ENCODE measurements at places on chromosomes 7 and 10.

DNA sequence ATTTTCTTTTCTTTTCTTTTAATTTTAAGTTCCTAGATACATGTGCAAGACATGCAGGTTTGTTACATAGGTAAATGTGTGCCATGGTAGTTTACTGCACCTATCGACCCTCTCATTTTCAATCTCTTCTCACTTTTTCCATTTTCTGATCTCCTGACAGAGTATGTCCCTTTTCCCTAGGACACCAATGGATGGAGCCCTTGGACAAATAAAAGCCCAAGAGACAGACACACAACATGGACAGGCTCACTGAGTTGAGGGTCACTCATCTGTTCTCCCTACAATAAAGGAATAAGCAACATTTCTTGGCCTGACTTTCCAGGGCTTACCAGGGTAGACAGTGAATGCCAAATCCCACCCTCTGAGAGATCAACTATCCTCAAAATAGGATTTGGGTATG is 15.2 kb upstream of the UBE2D1 start:
- DNase-seq, result no peak

- no peak for DNase-seq
These were observed 484 bp downstream of the ZWINT start for GRCh38 chr10:56360583-56360966.

- DNase-seq, result no peak
These were observed 27.0 kb downstream of the DLD start for GRCh38 chr7:107917763-107918651.

DNA sequence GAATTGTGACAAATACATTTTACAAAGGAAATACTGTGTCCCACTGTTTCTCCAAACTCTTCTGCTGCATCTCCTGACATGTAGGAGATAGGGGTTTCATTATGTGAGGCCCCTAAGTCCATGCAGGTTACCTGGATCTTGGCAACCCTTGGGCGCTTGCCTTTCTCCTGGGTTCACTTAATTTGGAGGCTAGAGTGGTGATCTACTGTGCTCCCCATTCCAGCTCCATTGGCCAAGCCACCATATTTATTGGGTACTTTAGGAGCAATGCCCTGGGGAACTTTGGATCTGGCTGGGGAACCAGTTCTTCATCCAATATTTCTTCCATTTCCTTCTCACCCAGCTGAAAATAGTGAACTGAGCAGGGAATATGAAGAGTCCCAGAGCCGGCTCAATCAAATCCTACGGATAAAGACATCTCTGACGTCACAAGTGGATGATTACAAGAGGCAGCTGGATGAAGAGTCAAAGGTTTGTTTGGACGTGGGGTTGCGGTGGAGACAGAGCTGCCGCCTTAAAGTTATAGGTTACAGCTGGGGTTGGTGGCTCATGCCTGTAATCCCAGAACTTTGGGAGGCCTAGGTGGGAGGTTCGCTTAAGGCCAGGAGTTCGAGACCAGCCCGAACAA is 18.5 kb downstream of the MYH16 start:
- no peak for DNase-seq

GRCh38 chr7:157599491-157599890 is 262.7 kb downstream of the DNAJB6 start:
- no peak for DNase-seq

DNA sequence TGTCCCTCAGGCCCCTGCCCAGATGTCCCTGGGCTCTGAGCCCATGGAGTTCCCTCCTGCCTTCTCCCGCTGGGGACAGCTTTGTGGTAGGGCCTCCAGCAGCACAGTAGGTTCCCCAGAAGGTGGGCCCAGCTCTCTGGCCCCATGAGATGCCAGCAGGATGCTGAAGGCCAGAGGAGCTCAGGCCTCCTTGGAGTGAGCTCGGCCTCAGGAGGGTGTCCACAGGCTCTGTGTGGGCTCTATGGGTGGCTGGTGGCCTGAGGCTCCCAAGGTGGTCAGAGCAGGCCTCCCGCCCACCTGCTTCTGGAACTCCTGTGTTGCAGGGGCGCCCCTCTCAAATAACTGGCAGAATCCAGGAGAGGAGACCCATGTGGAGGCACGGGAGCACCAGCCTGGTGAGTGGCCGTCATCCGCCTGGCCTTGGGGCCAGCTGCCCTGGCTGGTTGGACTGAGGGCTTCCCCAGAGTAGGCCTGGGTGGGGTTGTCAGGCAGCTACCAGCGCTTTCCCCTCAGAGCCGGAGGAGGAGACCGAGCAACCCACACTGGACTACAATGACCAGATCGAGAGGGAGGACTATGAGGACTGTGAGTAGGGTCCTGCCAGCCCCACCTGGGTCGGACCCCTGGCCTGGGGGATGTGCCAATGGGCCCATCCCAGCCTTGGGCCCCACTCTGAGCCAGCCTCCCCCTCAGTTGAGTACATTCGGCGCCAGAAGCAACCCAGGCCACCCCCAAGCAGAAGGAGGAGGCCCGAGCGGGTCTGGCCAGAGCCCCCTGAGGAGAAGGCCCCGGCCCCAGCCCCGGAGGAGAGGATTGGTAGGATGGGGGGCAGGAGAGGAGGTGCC is 3.2 kb downstream of the AEBP1 start:
- DNase-seq, result no peak

DNA sequence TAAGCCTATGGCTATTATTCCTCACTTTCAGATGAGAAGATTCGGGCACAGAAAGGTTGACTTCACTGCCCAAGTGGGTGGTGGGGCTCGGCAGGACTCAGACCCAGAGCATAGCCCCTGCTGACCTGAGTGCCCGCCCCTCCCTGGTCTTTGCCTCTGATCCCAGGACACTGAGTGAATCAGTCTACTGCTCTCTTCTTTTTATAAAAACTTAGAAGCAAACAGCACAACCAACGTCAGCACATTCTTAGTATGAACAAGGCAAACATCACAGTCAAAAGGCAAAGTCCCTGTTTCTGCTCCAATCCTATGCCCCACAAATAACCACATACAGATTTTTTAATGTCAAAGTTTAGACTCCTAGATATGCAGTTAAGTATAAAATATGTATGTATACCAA is 237.8 kb downstream of the ZMYND11 start:
- DNase-seq, result no peak

GRCh38 chr7:158313931-158314330 is 273.7 kb downstream of the PTPRN2 start:
- DNase-seq, result no peak

DNA sequence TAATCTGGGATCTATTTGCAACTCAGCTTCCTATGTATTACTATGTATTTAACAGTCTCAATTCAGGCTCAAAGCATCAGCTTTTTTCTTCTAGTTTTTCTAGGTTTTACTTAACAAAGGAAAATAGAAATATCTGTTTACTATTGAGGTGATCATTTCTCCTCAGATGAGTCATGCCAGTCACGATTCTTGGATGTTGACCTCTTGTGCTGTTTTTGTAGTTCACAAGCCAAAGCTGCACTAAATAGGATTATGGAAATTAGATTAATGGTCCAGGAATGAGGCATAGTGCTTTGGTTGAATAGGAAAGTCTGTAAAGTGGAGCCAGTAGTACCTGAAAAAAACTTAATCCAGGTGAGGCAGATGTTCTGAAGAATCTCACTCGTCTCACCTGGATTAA is 198.3 kb upstream of the KAT6B start:
- DNase-seq, result no peak

DNA sequence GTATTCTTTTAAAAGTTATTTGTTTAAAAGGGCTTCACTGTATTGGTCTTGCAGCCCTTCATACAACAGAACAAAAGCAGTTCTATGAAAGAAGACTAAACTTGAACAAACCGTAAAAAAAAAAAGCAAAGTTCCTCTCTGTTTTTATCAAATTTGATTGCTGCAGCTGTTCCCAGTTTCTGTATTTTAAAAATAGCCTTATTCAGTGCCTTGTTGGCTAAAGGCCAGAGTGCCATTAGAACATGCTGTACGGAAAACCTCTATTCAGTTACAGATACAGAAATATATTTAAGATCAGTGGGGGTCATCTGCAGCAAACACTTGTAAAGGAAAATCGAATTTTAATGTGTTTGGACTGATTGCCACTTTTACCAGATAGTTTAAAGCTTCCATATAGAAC is 207.8 kb upstream of the ETV1 start:
- DNase-seq, result no peak

- no peak for DNase-seq
These were observed 587 bp upstream of the GRK5 start for GRCh38 chr10:119206603-119207365.

- no peak for DNase-seq
These were observed 47.1 kb downstream of the KLF6 start for GRCh38 chr10:3737864-3738263.

GRCh38 chr7:106239406-106239805 is 45.4 kb downstream of the NAMPT start:
- DNase-seq, result no peak

DNA sequence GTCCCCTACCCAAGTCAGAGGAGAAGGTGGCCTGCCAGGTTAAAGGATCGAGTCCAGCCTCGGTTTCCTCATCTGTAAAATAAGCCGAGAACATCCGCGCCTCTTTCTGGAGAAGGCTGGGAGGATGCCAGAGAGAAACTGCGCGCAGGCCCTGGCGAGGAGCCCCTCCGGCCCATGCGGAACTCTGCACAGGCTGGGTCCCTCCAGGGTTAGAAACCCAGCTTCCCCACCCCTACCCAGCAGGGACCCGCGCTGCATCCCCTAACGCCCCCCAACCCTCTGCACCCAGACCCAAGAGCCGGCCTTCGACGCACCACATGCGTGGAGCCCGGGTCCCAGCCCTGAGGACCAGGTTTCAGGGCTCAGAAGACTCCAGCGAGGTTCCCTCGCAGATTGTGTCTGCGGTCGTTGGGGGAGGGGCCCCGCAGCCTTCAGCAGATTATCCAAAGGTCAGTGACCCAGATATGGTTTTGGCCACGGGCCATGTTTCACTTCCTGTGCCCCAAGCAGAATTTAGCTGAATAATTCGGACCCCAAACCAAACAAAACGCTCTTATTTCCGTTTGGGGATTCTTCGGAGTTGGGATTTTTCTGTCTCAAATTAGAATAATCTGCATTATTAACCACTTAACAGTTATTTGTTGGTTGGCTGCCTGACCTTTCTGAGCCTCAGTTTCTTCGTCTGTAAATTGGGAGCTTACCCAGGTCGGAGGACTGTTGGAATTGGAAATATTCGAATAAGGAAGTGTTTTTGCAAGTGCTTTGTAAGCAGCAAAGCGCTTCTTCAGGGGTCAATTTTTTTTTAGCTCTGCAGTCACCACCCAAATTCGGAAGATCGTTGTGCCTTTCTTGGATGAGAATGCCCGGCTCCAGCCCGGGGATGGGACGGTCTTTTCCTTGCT is 167.7 kb downstream of the UBE2H start:
- DNase-seq, result no peak

- DNase-seq, result no peak
These were observed 7.2 kb upstream of the PGAM2 start for GRCh38 chr7:44072364-44073231.

GRCh38 chr7:155003376-155004214 is 671 bp upstream of the PAXIP1 start:
- peak; percentile 51 for DNase-seq

DNA sequence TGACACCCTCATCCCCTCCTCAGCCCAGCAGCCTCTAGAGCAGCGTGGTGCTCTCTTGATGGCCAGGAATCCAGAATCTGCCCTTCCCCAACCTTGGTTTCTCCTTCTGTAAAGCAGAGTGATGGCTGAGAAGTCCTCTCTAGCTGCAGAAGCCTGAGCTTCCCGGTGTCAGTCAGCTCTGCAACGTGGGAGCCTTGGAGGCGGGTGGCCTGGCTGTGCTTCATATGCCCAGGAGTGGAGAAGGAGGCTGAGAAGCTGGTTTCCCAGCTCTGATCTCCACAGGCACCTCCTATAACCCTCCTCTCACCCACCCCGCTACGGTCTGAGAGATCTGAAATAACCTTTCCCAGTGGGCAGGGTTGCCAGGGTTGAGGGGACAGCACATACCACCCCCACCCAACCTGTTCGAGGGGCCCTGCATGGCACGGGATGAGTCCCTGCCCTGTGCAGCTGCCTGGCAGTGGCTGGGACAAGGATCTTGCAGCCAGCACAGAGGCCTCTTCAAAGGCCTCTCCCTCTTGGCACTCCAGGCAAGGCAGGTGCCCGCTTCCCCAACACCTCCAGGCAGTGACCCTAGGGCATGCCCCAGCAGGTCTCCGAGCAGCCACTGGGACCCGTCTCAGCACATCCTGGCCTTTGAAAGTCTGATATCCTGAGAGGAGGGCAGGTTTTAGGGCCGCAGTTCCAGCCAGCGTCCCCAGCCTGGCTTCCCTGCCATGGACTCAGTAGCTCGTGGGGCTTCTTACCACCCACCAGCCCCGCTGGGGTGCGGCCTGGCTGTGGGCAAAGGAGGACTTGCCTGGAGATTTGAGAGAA is 18.3 kb upstream of the SLC29A3 start:
- no peak for DNase-seq

- DNase-seq, result no peak
These were observed 140.1 kb downstream of the HIBADH start for GRCh38 chr7:27522566-27522965.

- DNase-seq, result no peak
These were observed 19.9 kb upstream of the FMC1 start for GRCh38 chr7:139321071-139321745.

DNA sequence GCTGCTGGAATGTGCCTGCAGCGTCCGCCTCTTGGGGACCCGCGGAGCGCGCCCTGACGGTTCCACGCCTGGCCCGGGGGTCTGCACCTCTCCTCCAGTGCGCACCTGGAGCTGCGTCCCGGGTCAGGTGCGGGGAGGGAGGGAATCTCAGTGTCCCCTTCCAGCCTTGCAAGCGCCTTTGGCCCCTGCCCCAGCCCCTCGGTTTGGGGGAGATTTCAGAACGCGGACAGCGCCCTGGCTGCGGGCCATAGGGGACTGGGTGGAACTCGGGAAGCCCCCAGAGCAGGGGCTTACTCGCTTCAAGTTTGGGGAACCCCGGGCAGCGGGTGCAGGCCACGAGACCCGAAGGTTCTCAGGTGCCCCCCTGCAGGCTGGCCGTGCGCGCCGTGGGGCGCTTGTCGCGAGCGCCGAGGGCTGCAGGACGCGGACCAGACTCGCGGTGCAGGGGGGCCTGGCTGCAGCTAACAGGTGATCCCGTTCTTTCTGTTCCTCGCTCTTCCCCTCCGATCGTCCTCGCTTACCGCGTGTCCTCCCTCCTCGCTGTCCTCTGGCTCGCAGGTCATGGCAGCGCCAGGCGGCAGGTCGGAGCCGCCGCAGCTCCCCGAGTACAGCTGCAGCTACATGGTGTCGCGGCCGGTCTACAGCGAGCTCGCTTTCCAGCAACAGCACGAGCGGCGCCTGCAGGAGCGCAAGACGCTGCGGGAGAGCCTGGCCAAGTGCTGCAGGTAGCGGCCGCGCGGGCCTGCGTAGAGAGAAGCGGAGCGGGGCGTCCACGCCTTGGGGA is 645 bp downstream of the SLC26A4 start:
- no peak for DNase-seq

- DNase-seq, result no peak
These were observed 133.9 kb downstream of the MTPAP start for GRCh38 chr10:30215141-30215540.

DNA sequence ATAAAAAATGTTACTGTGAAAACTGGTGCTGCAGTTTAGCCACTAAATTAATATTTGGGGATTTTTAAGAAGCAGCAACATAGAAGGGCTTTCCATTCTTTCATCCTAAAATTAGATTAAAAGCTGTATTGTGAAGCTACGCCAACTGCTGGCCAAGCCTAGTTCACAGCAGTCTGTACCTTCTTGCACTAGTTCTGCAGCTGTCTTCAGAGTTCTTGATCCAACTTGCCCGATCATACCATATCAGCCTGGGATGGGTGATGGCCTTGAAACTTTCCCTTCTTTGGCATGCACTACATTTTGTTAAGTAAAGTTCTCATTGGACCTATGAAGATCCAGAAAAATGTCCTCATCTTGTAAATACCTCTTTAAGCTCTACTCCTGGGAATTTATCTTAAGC is 20.3 kb upstream of the PANK1 start:
- DNase-seq, result no peak

All from NCI-H1417 treated with DMSO at 0.1 percent for 48 hours (cell line).